Right atrium auricular region (tissue), 2 donors: ENCODE measurements at places on chromosomes 6 and 20.

DNA sequence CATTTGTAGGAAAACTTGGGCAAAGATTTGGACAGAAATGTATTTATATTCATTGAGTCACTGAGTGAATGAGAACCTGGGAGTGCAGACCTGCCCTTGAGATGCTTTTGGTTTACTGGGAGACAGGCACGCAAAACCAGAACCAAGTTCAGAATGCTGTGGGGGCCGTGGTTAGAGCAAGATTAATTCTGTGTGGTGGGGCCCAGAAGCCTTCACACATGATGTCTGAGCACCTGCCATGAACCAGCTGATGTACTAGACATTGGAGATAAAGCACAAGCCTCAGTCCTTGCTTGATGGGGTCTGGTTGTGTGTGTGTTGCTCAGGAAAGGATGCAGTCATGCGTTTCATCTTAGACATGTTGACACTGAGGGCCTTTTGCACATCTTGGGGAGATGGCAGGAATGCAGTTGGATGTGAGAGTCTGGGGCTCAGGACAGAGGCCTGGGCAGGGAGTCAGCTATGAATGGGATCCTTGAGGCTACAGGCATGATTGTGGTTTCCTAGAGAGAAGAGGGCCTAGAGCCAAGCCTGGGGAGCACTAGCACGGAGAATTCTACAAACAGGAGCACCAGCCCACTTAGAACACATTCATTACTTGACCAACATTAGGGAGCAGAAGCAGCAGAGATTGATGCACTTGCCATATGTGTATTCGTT is 114.3 kb upstream of the TMEM181 start:
- DNase-seq: no peak

DNA sequence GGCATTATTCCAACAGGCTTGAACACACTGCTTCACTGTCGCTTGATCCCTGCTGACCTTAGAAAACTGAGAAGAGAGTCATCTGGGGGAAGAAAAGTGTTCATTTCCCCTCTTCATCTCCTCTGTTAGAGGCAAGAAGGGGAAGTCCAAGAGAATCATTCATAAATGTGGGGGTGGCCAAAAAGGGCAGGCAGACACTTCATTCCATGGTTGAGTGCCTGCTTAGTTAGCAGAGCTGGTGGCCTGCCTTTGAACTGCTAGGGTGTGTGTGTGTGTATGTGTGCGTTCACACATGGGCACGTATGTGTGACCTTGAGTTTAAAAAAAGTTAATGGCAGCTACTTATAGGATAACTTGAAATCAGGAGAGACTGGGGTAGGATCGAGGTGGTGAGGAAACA is 39.4 kb upstream of the RFPL4B start:
- DNase-seq: no peak

- DNase-seq: no peak
Observed at GRCh38 chr6:143949962-143950361, 58.1 kb downstream of the PLAGL1 start.

DNA sequence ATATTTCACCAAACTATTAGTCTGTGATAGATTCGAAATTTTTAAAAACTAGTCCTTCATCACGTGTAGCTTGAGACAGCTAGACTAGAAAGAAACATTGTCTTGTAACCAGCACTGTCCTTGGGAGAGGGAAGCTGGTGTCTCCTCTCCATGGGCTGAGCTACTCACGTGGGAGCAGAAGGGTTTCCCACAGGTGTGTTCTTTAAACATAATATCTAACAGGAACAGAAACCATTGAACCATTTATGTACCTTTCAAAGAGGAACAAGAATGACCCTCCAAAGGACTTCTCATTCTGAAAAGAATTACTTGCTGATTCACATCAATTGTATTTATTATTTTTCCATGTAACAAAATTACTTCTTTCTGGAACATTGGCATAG is 72.4 kb upstream of the SYNJ2 start:
- DNase-seq: no peak

- DNase-seq: no peak
Observed at GRCh38 chr6:39075010-39075686, 26.6 kb downstream of the GLP1R start.

DNA sequence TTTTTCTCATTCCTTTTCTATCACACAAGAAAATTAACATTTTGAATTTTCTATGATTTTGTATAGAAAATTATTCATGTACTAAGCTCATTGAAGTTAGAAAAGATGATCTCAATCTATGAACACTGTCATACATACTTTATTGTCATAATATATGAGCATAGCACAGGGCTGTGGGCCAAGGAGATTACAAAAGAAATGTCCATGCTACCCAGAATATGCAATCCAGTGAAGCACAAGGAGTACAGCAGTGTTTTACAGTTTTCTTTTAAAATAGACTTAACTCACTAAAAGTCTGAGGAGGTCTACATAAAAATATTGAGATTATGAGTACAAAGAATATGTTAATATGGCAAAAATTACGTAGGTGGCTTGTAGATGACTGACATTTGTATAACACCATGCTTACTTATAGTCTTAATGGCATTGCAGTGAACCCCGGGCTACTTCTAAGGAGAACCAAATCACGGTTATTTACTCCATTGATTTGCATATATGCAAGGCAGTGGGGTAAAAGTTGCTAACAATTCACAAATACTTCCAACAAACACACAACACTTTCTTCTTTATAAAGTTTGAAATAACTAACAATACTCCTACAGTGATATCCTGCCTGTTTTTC is 257.1 kb downstream of the BCKDHB start:
- no peak for DNase-seq

DNA sequence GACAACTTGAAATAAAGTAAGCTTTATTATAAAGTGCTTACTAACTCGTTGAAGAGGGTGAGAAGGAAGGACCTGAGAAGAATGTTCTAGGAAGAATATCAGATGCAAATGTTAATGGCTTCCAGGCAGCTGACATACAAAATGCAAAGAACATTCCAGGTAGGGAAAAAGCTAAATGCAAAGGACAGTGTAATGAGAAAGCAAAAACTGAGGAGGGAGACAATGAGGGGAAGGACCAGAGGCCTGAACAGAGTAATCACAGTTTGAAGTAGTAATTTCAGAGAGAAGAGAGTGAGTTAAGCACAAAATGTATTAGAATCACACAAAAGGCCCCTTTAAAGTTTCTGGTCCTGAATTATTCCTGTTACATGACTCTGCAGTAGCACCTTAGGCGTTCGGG is 81.3 kb downstream of the HMGCLL1 start:
- no peak for DNase-seq

DNA sequence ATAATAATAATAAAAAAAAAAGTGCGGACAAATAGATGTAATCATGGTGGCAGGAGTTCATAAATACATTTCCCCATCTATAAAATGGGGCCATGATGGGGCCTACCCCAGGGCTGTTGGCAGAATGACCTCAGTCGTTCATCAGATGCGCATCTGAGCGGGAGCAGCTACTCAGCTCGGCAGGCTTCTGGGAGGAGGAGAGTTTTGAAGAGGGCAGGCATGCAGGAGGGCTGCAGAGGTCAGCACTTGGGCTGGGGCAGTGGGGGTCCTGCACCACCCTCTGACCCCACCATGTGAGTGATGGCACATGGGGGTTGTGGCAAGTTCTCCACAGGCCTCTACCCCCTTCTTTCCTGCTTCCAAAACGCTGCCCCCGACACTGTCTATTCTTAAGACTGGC is 373.5 kb downstream of the ZFAND3 start:
- no peak for DNase-seq

GRCh38 chr6:47103931-47104330 is 61.8 kb upstream of the ADGRF1 start:
- DNase-seq: no peak

DNA sequence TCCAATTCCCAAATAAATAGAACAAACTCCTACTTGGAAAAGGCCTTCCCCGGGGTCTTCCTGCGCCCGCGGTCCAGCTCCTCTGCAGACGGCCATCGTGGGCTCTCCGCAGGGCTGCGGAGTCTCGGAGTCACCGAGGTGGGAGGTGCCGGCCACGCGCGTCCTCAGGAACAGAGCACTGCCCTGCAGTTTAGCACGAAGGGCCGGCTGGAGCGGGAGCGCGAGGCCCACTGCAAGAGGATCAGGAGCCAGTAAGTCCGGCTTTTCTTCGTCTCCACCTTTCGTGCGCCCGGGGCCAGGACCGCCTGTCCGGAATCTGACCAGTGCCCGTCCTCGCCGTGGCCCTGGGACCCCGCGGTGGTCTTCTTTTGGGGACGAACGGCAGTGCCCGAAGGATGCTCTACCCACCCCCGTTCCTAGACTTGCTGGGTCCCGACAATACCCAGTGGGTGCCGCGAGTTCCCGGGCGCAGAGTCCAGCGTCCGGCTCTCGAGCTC is 1.4 kb downstream of the BHLHE23 start:
- DNase-seq: no peak

GRCh38 chr6:169024047-169024660 is 229.5 kb downstream of the THBS2 start:
- no peak for DNase-seq
